ENCODE measurements at places on chromosomes 11 and 22.

DNA sequence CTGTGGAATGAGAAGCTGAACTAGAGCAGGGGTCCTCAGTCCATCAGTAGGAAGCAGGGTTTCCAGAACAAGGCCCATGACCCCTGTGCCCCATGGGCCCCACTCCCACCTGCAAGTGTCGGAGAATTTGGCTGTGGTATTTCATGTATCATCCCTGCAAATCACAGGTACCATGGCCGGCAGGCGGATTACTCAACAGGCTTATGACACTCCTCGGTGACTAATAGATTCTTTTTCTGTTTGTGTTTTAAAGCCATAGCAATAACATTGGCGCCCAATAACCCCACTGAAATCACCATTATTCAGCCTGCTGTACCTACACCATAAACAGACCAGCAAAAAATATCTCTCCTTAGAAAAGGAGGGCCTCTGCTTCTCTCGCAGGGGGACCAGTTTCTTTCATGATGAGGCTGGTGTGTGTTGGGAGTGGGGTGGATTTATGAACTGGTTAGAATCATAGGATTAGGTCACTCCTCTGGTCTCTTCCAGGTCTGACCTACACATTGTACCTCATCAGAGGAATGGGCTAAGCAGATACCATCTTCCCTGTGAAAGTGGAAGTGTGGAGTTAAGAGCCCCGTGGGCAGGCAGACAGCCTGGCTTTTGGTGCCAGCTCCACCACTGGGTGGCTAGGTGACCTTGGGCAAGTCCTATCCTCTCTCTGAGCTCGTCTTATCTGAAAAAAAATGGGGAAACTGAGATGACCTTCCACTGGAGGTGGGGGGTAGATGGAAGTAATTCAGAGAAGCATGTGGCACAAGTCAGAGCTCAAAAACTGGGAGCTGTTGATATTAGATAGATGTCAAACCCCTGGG lies 60.2 kb upstream of the WNT11 start:
- no peak for DNase-seq

DNA sequence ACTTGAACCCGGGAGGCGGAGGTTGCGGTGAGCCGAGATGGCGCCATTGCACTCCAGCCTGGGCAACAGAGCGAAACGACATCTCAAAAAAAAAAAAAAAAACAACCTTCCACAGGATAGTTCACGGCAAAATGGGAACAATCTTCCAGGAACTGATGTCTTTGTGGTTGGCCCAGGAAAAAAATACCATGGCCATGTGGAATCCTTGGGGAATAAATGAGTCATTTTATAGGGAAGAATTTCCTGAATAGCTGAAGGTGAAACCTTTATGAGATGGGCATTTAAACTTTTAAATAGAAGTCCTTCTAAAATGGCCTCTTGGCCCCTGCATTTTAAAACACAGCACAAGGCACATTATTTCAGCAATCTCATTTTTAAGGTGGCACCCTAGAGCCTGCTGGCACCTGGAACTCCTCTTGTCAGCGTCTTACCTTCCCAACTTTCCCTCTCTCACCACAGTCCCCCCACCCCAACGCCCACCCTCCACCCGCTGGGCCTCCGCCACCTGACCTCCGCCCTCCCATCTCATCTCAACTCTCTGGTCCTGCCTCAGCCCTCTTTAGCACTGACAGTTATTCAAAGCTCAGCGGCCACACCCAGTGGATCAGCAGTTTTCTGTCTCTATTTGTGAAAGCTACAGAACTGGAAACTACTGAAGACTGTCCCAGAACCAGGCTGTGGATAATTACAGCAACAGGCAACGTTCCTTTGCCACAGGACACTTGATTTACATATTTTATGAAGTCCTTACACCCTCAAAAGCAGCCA lies 43.1 kb downstream of the SCGB1A1 start:
- no peak for DNase-seq

DNA sequence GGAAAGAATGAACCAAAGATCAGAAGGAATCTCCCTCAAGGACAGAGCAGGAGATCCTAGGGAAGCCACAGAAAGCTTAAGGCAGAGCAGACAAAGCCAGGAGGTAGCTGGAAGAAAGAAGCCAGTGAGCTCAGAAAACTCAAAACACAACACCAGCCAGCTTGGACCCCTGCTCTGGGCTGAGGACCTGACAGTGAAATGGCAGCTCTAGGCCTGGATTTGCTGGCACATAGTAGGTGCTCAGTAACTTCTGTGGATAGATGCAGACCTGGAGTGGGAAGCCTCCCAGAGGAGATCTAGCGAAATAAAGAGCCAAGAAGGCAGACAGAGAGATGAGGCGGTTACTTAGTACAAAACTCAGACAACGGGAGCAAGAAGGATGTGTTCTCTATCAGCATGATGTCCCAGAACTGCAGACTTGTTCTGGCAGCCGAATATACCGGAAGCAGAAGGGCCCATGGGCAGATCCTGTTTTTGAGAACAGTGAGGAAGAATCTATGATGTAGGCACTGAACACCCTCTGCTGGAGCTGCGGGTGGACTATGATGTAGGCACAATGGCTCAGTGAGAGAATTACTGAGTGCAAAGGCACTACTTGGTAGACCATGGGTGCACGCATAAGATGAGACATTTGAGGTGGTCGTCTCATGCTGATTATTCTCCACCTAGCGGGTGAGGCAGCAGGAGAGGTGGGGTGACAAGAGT lies 4.8 kb downstream of the ROBO4 start:
- DNase-seq = no peak

DNA sequence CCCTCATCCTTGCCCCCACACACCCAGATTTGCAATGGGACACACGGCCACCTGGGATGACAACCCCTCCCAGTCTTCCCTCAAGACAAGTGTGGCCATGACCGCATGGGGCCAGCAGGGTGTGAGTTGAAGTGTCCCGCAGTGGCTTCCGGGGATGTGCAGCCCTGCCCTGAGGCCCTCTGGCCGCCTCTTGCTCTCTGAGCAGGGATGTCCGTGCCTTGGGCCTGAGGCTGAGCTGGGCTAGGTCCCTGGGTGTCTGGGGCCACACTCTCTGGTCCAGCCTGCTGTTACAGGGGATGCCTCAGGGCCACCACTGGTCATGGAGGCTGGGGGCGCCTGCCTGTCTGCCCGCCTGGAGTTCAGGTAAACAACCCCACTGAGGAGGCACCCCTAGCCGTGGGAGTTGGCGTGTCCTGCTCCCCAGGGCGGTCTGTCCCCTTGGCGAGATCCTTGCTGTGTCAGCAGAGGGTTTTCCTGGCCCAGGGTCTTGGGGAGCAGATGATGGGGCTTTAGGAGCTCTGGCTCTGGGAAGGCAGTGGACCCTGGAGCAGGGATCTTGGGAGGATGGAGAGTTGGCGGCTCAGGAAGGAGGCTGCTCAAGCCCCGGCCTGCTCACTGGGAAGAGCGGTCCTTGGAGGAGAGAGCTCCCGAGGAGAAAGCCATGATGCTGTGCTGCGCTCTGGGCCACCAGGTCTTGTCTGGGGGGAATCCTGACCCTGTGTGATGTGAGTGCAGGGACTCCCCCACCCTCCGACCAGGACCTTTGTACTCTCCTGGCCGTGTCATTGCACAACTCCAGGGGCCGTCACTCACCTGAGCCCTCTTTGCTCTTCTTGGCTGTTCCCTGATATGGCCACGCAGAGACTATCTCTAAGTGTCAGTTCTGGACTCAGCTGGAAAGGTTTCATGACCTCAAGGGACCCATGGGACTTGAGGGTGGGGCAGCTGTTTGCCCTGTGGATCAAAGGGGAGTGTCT lies 67.9 kb downstream of the KCNQ1 start:
- no peak for DNase-seq

DNA sequence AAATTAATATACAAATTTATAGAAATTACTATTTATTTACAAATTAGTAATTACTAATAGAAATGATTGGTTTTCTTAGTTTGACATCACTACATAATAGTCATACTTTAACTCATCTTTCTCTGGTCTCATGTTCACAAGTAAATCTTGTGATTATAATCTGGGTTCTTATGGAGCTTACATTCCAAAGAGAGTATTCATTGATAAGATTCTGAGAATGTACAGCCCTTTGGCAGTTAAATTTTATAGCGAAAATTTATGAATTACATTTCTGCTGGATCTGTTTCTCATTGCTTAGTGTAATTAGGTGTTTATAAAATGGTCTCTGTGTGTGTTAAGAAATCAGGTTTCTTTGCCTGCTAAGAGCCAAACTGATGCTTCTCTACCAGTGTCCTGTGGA lies 175.2 kb downstream of the TMEM135 start:
- DNase-seq = no peak

DNA sequence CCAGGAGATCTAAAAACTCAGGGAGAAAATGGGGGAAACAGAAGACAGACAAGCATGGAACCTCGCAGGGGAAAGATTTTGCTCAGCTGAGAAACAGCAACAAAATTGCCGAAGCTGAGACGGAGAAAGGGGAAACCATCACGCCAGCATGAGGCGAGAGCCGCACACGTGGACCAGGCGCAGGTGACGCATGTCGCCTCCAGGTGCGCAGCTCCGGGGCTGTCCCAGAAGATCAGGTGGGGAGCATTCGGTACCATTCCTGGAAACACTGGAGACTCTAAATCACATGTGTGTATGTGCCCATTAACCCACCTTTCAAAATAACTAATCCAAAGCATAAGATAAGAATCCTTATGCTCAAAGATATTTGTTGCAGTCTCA lies 121.7 kb downstream of the BRD1 start:
- no peak for DNase-seq
